Ascending aorta (tissue), 2 donors: ENCODE measurements at places on chromosomes 2 and 18.

DNA sequence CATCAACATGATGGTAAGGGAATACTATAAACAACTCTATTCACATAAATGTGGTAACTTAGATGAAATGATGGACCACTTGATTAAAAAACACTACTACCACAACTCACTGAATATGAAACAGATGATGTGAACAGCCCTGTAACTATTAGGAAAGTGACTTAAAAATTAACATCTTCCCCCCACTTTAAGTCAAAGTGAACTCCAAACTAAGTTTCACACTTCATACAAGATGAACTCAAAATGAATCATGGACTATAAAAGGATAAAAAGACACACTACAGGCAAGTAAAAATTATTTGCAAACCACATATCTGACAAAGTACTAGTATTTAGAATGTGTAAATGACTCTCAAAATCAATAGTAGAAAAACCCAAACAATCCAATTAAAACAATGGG is 71.6 kb downstream of the ZAP70 start:
- DNase-seq, result no peak

DNA sequence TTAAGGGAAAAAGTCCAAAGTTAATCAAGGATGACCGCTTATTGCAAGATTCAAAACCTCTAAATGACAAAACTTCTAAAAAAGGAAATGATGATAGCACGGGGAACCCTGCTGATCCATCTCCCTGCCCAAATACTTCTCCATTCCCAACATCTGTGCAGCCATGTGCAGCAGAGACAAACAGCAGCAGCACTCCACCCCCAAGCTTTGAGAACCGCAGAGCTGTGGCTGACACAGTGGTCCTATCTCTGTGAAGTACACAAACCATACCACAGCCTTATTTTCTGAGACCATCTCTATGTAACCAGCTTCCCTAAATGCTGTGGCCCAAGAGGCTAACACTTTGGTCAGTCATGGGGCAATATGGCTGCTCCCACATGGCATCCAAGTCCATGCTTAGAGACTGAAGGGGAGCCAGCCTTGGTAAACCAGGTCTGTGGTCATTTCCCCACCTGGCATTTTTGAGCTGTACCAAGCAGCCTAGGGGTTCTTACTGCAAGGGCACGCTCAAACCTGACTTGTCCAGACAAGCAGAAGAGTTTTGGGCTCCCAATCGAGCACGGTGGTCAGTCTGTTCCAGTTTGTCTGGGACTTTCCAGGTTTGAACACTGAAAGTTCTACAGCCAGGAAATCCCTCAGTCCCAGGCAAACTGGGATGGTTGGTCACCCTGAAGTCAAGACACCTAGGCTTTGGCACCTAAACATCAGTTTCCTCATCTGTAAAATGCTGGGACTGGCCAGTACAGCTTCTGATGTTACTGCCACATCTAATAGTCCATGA is 17.1 kb upstream of the NFE2L2 start:
- no peak for DNase-seq

- DNase-seq, result no peak
Measured at GRCh38 chr2:154484338-154485099, 214.0 kb upstream of the KCNJ3 start.

- no peak for DNase-seq
Measured at GRCh38 chr2:220334871-220335590, 707.6 kb downstream of the SLC4A3 start.

- DNase-seq, result no peak
Measured at GRCh38 chr2:5982903-5983265, 290.7 kb downstream of the SOX11 start.

GRCh38 chr18:435940-436339 is 64.6 kb downstream of the COLEC12 start:
- no peak for DNase-seq

- DNase-seq, result no peak
Measured at GRCh38 chr2:14517731-14518130, 114.8 kb upstream of the LRATD1 start.
